ENCODE measurements at places on chromosomes 1 and 21. TPM values are rescaled to one million over a fixed set of nuclear protein-coding genes. Genes with fewer than 3 reads are reported as not detected.

P3R3URF gene
- not detected for polyA plus RNA-seq

ADARB1 gene
- 26.9 TPM for polyA plus RNA-seq

TP73 gene
- 1.3 TPM for polyA plus RNA-seq

APOBEC4 gene
- polyA plus RNA-seq: not detected

UFC1 gene
- polyA plus RNA-seq: 94.4 TPM

LDLRAD1 gene
- polyA plus RNA-seq: not detected

SYCP1 gene
- polyA plus RNA-seq: 0.63 TPM

MSTO1 gene
- polyA plus RNA-seq: 33.4 TPM

OVAAL gene
- polyA plus RNA-seq: not detected

LIX1L gene
- polyA plus RNA-seq: 27.4 TPM

OR2L13 gene
- not detected for polyA plus RNA-seq

RAB7B gene
- 13.3 TPM for polyA plus RNA-seq

KCNQ4 gene
- 15.7 TPM for polyA plus RNA-seq

PHLDA3 gene
- 20.1 TPM for polyA plus RNA-seq

OTUD3 gene
- 5.1 TPM for polyA plus RNA-seq

BGLAP gene
- 1.4 TPM for polyA plus RNA-seq
